Thoracic aorta (tissue), 2 donors: ENCODE measurements at places on chromosomes 2 and 18. TPM values are rescaled to one million over a fixed set of nuclear protein-coding genes. Genes with fewer than 3 reads are reported as not detected.

- H3K27me3 ChIP-seq: no peaks in the 10 kb centered on the region
- H3K4me1 ChIP-seq: peaks cover 45% of the 10 kb centered on the region
- no peaks in the 10 kb centered on the region for H3K36me3 ChIP-seq
- no peak overlapping the region for H3K27ac ChIP-seq
- no peak overlapping the region for H3K4me3 ChIP-seq
Observed at GRCh38 chr2:119490653-119491195, 33.6 kb downstream of the SCTR start.

GRCh38 chr2:191244350-191244749 lies 854 bp upstream of the MYO1B start:
- H3K36me3 ChIP-seq: no peaks in the 10 kb centered on the region
- H3K4me1 ChIP-seq: peaks cover 33% of the 10 kb centered on the region
- H3K4me3 ChIP-seq: no peak overlapping the region
- no peak for DNase-seq
- no peaks in the 10 kb centered on the region for H3K27me3 ChIP-seq

- H3K27ac ChIP-seq: no peak overlapping the region
- peaks cover 7% of the 10 kb centered on the region for H3K4me1 ChIP-seq
- H3K4me3 ChIP-seq: no peak overlapping the region
Observed at GRCh38 chr18:80167331-80167730, 58.3 kb downstream of the ADNP2 start.

DNA sequence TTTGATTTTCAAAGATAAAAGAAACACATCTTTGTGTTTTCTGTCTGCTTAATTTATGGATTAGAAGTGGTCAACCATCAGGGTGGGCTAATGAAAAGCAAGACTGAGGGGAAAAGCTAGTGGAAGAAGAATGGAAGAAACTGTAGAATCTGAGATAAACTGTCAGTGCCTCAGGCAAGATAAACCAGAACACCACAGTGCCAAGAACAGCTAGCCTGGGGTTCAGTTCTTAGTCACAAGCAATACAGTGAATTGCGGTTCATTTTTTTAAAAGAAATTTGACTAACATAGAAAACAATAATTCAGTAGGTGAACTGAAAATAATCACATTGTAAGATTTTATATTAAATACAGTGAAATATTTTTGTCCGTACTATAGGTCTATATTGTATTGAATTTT lies 22.0 kb upstream of the LNPK start:
- H3K4me1 ChIP-seq: no peaks in the 10 kb centered on the region
- no peak overlapping the region for H3K4me3 ChIP-seq
- H3K27me3 ChIP-seq: no peaks in the 10 kb centered on the region
- DNase-seq: no peak

DNA sequence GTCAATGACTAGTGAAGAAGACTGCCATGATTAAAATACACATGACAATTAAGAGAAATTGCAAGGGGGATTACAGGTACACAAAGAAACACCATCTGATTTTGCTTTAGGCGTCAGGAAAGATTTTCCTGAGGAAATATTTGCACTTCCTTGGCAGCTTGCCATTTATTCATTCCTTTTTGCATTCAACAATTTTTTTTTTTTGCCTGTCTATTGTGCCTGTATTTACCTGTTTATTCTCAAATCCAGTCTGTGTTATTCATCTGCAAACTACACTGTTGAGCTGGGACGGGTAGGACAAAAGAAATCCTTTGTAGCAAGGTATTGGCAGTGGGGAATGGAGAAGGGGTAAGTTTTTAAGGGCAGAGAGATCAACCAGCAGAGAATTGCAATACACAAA lies 31.8 kb downstream of the SMAD2 start:
- DNase-seq: no peak
- no peak overlapping the region for H3K4me3 ChIP-seq
- no peak overlapping the region for H3K27ac ChIP-seq
- H3K4me1 ChIP-seq: peaks cover 14% of the 10 kb centered on the region
- peaks cover 8% of the 10 kb centered on the region for H3K36me3 ChIP-seq

FIGLA gene
- not detected for total RNA-seq

DNA sequence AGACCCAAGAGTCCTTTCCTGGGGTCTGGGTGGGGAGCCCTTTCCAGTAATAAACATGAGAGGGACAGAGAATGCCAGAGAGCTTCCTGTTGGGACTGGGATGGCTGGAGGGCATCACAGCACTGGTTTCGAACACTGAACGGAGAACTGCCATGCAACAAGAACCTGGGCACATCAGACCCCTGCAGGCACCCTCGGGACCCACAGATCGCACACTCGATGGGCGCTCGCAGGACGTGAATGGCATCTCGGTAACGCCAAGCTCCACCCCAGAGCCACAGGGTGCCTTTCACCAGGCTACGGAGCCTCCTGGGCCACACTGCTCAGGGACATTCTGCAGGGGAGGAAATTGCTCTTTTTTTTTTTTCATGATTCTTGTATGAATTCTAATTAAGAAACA lies 25.1 kb downstream of the SLC66A2 start:
- H3K36me3 ChIP-seq: peaks cover 10% of the 10 kb centered on the region
- H3K27ac ChIP-seq: no peak overlapping the region
- H3K4me3 ChIP-seq: no peak overlapping the region
- no peaks in the 10 kb centered on the region for H3K27me3 ChIP-seq

PKP4 gene
- total RNA-seq: 49.1 TPM

DNA sequence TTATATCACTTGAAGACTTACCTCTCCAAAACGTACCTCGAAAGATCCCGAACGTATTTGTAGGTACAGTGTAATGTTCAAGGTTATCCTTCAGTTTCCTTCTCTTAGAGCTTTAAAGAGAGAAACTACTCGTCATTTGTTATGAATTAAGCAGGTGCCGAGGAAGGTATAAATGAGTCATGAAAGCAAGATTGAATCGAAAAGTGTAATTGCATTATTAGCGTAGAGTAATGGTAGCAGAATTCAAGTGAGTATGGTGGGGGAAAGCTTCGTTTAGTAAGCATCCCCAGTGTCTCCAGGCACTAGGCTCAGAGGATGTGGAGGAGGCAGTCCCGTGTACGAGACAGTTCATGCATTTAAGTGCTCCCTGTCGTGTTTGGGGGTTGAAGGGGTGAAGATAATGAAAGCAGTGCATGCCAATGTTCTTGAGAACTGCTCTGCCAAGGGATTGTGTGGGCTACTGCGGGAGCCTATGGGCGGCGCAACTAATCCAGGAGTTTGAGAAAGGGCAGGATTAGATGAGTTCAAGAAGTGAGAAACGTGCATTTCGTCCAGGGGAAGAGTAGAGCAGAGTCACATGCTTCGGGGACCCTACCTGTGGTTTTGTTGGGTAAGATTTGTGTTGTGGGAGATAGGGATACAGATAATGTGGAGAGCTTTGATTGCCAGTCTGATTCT lies 858 bp downstream of the POLR1B start:
- no peaks in the 10 kb centered on the region for H3K36me3 ChIP-seq
- DNase-seq: no peak
- no peaks in the 10 kb centered on the region for H3K27me3 ChIP-seq
- H3K4me3 ChIP-seq: peak overlapping the region; percentile 85
- H3K4me1 ChIP-seq: peaks cover 19% of the 10 kb centered on the region
- no peak overlapping the region for H3K27ac ChIP-seq

DNA sequence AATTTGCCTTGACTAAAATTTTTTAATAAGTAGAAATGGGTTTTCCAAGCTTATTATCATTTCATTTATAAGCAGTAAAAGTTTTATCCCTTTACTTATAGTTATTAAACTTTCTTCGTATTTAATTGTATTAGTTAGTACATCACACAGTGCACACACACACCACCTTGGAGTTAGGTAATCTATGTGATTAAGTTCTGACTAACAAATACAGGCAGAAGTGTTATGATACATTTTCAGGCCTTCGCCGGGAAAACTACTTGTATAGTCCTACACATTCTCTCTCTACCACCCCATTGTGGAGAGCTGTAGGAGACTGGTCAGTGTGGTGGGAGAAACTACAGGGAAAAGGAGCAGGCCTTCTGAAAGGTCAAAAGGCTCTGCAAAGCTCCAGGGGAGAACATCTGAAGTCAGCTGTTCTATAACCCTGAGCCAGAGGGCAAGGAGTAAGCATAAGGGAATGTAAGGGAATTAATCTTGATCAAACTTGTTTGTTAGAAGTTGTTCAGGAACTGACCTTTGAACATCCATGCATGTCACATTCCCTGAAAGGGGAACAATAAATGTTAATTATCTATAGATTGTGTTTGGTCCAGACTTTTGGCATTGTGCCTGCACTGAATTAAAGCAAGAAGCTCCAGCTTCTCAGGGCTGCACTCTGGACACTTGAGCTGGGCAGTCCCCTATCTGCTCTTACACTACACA lies 231.7 kb downstream of the FSIP2 start:
- no peaks in the 10 kb centered on the region for H3K4me1 ChIP-seq
- H3K27ac ChIP-seq: no peak overlapping the region
- H3K27me3 ChIP-seq: no peaks in the 10 kb centered on the region
- H3K36me3 ChIP-seq: no peaks in the 10 kb centered on the region
- DNase-seq: no peak

- H3K4me3 ChIP-seq: no peak overlapping the region
- H3K4me1 ChIP-seq: no peaks in the 10 kb centered on the region
- H3K27ac ChIP-seq: no peak overlapping the region
Observed at GRCh38 chr2:130763405-130763804, 8.1 kb downstream of the AMER3 start.

MROH2A gene
- not detected for total RNA-seq

LRATD1 gene
- 4.1 TPM for total RNA-seq

GRCh38 chr2:113179446-113180045 lies 5.8 kb downstream of the PSD4 start:
- H3K4me1 ChIP-seq: no peaks in the 10 kb centered on the region
- DNase-seq: no peak
- H3K4me3 ChIP-seq: no peak overlapping the region
- no peaks in the 10 kb centered on the region for H3K36me3 ChIP-seq

- DNase-seq: no peak
- H3K4me1 ChIP-seq: peaks cover 33% of the 10 kb centered on the region
- H3K27ac ChIP-seq: no peak overlapping the region
- no peaks in the 10 kb centered on the region for H3K36me3 ChIP-seq
- peak overlapping the region; percentile 72 for H3K4me3 ChIP-seq
- H3K27me3 ChIP-seq: peaks cover 71% of the 10 kb centered on the region
Observed at GRCh38 chr2:172101821-172102390, 794 bp downstream of the DLX2 start.

GRCh38 chr18:11982981-11983380 lies 1.7 kb downstream of the IMPA2 start:
- no peak for DNase-seq
- no peak overlapping the region for H3K27ac ChIP-seq
- H3K4me1 ChIP-seq: peaks cover 21% of the 10 kb centered on the region
- no peak overlapping the region for H3K4me3 ChIP-seq

- no peaks in the 10 kb centered on the region for H3K4me1 ChIP-seq
- H3K36me3 ChIP-seq: no peaks in the 10 kb centered on the region
- H3K27ac ChIP-seq: no peak overlapping the region
- no peak for DNase-seq
Observed at GRCh38 chr2:57432528-57432927, 614.1 kb upstream of the VRK2 start.

CYP1B1 gene
- 27.1 TPM for total RNA-seq
